AG09319 (cell line): ENCODE measurements at places on chromosomes 12 and 14.

- DNase-seq, result no peak
These were observed 115.5 kb upstream of the FKBP4 start for GRCh38 chr12:2679068-2679815.

DNA sequence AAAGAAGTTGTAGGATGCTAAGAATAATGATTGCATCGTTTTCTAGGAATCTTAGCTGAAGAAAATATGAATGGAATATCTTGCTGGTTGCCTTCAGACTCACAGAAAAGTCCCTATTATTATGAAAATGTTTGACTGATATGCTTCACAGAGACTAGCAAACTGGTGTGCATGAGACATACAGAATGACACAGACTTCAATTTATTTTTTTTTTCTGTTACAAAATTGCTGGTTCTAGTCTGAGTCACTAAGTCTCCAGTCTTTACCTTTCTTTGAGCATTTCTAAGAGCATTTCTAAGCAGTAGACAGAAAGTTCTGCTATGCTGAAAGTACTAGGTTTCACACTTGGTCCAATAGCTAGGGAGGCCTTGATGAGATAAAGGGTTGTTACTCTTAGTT is 377.6 kb upstream of the ATP2B1 start:
- DNase-seq, result no peak

- DNase-seq, result no peak
These were observed 26.1 kb upstream of the CIPC start for GRCh38 chr14:77071938-77072388.

- DNase-seq, result no peak
These were observed 29.2 kb downstream of the TMEM120B start for GRCh38 chr12:121741743-121742142.

DNA sequence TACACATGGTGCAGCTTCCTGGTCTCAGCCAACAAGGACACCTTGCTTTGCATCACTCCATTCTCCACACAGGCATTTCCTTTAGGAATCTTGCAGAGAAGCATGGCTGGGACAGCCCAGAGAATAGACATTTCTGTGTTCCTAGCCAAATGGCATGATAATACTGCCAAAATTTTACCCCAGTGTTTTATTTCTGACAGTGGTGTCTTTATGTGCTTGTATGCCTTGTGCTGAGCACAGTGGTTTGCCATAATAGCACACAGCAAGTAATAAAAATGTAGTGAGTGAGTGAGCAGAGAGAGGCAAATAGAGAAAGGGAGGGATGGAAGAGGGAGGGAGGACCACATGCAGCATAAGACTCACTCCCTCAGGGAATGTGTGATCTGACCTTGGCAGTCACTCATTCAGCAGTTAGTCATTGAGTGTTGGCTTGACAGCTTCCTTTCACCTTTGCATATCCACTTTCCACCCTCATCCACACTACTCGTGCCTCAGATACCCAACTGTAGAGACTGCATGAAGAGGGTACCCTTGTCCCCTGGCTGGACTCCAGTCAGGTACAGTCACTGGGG is 212.8 kb upstream of the CCDC196 start:
- DNase-seq, result no peak

- no peak for DNase-seq
These were observed 48.1 kb upstream of the OTX2 start for GRCh38 chr14:56858422-56858821.

DNA sequence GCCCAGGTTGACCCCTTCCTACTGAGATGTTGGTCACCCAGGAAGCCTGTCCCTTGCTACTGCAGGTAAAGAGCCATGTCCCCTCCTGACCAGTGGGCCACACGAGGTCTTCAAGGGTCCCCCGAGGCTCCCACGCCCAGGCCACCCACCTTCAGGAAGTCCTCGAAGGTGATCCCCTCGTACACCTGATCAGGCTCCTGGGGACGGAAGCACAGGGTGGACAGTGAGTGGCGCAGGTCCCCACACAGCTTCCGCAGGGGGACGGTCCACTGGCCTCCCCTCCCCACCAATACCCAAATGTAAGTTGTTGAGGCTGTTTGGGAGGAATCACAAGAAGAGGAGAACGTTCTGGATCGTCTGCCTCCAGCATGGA is 57.4 kb downstream of the TESC start:
- DNase-seq, result no peak

GRCh38 chr14:99300190-99300589 is 28.2 kb upstream of the BCL11B start:
- no peak for DNase-seq

DNA sequence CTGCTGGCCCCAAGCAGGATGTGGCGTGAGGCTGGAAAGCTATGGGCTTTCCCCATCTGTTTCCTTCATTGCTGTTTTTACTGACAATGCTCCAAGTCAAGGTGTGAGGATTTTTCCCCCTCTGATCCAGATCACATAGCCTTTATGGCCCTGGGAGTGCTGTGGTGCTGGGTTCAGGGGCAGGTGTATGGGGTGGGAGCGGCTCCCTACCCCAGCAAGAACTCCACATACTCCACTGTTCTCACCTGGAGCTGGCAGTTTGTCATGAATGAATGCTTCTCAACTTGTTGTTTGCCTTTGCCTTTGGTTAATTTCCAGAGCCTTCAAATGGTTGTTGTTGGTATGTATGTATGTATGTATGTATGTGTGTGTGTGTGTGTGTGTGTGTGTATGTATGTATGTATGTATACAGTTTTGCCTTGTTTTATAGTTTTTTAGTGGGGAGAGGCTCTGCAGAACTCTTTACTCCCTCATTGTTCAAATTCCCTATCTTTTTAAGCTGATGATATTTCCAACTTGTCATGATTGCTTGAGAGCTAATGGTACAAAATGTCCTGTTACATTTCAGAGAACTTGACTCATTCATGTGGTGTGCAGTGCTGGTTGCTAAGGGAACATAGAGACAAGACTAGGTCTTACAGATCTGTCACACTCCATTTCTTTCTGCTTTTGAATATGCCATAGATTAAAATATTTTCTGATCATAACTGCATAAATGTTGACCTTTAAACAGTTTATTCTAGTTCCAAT is 36.6 kb upstream of the ASPG start:
- DNase-seq, result no peak

DNA sequence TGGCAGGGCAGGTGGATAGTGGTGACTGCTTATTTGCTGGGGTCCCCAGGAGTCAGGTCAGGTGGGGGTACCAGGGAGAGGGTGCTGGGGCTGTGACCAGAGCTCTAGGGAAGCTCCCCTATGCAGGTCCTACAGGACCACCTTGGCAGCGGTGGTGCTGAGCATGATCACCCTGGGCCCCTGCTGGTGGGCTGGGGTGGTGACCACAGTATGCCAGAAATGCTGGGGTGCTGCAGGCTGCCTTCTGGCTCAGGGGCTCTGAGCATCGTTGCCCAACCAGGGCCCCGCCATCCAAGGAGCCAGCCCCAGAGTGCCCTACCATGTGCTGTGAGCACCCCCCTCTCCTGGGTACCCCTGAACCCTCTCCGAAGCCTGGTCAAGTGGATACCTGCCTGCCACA is 17.5 kb upstream of the NUDT14 start:
- DNase-seq, result no peak

DNA sequence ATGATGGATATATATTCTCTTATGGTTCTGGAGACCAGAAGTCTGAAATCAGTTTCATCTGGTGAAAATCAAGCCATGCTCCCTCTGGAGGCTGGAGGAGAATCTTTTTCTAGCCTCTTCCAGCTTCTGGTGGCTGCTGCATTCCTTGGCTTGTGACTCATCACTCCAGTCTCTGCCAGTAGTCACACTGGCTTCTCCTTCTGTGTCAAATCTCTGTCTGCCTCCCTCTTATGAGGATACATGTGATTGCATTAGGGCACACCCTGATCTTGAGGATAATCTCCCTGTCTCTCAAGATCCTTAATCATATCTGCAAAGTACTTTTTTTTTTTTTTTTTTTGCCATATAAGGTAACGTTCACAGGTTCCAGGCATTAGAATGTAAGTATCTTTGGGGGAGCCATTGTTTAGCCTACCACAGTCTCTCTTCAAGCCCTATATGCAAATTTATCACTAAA is 17.7 kb downstream of the DNAL1 start:
- peak; percentile 67 for DNase-seq

- no peak for DNase-seq
These were observed 179.1 kb downstream of the KITLG start for GRCh38 chr12:88401155-88401554.

GRCh38 chr12:68481181-68481941 is 129.3 kb upstream of the RAP1B start:
- DNase-seq, result peak; percentile 24

DNA sequence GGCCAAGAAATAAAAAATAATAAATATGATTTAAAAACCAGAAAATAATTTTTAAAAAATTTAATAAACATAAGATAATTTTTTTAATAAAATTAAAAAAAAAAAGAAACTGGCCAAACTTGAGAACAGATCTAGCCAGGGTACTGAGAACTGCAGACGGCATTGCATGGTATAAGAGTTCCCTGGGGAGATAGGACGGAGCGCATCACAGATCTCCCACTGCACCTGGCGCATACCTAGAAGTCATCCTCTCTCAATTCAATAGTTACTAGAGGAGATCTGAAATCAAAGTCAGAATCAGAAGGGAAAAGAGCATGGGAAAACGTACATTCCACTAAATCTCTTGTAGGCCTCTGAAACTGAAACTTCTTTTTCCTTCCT is 58.9 kb upstream of the BCL2L14 start:
- DNase-seq, result no peak

GRCh38 chr12:24688601-24689000 is 260.3 kb downstream of the BCAT1 start:
- DNase-seq, result no peak

DNA sequence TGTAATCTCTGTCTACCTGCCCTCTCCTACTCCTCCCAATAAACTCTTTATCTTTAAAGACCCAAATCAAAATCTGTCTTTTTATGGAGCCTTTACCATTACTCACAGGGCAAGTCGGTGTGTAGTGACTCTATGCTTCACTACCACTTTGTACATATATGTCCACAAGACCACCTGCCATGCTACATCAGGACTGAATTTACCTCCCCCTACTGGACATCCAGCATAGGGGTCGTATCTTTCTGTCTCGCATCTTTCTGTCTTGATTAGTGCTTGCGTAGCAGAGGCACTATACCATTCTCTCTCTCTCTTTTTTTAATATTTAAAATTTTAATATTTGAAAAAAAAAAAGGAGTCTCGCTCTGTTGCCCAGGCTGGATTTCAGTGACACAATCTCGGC is 587.5 kb downstream of the SOX5 start:
- DNase-seq, result no peak

DNA sequence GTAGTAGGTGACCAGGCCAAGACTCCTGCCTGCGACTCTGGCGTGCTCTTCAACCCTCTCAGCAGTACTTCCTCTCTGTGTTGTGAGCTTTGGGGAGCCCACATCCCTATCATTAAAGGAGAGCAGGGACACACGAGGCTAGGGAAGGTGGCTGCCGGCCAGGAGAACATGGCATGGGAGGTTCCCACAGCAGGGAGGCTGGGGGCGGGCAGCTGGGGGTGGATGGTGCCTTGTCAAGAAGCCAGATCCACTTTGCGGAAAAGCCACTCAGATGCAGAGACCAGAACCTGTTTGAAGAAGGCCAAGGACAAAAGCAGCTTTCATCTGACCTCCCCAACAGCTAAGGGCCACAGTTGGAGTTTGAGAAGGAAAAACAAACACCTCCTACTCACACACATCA is 198.6 kb downstream of the BCL11B start:
- no peak for DNase-seq

GRCh38 chr14:65751510-65751909 is 339.0 kb downstream of the FUT8 start:
- DNase-seq, result no peak

DNA sequence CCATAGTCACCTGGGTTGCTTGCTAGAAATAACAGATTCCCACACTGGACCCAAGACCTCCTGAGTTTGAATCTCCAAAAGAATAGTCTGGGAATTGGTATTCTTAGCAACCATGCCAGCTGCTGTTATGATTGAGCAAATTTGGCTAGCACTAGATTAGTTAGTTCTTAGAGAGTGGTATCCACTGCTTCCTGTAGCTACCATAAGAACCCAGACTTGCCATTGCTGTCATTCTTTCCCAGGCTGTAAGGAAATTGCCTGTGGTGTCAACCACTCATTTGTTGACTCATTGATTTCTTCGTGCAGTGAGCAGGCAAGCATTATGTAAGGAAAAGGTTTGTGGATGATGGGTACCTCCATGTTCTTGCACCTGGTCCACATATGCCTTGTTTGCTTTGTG is 201.8 kb upstream of the RGS6 start:
- DNase-seq, result no peak

DNA sequence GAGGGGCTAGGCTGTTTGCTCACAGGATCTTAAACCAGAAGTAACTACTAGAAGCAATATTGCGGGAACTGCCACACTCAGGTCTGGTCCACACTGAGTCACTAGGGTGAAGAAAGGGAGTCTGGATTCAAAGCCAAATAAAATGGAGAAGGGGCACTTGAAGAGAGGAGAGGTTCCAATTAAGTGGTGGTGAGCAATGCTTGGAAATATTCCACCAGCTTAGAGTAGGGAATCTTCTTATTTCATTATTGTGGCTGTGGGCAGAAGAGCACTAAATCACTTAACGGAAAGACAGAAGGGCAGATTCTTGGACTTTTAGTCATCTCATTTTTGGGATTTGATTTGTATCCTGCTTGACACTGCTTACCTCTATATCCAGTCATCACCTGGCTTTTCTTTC is 48.6 kb upstream of the PPP1R12A start:
- peak; percentile 54 for DNase-seq

DNA sequence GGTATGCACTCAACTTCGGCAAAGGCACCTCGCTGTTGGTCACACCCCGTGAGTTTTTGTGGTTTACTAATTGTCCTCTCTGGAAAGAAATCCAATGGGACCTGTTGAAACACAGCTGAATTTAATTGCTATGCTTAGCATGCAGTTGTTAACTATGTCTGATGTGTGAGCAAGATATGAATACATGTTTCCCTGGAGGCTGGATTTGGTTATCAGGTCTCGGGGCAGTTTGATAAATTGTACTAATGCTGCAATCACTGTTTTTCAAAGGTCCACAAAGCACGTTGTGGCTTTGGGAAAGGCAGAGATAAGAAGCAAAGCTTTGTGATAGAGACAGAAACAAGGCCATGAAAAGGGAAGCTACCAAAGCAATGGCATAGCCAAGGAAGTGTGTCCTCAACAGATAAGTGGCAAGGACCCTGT is 91.3 kb downstream of the DAD1 start:
- no peak for DNase-seq

DNA sequence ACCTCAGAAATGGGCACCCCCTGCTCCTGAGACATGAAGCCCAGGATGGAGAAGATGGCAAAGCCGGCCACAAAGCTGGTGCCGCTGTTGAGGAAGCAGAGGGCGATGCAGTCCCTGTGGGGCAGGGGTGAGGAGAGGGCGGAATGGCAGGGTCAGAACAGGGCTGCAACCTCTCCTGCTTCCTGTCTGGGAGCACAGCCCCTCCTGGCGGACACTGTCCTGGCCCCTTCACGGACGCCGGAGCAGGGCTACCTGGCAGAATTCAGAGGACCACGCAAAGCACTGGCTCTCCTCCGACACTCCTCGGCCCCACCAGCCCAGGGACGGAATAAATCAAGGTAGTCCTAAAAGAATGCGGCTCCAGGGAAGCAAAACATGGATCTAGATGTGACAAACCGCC is 12.4 kb upstream of the SLC6A12 start:
- no peak for DNase-seq

- no peak for DNase-seq
These were observed 87.6 kb downstream of the EML1 start for GRCh38 chr14:99880651-99881420.

GRCh38 chr14:61876362-61877034 is 114.3 kb downstream of the SNAPC1 start:
- no peak for DNase-seq

- DNase-seq, result no peak
These were observed 486.7 kb downstream of the APAF1 start for GRCh38 chr12:99131751-99132199.
